Urinary bladder (tissue), 4 donors: ENCODE measurements at places on chromosomes 7 and 10. TPM values are rescaled to one million over a fixed set of nuclear protein-coding genes. Genes with fewer than 3 reads are reported as not detected.

NAMPT gene
- 120 TPM for total RNA-seq

SAMD9L gene
- 25.5 TPM for total RNA-seq

ADGRA1 gene
- total RNA-seq: not detected

WASL gene
- 56.3 TPM for total RNA-seq

ZNF12 gene
- 48.9 TPM for total RNA-seq

SEMA3C gene
- 570 TPM for total RNA-seq

GSTO2 gene
- total RNA-seq: 6.5 TPM

AKR1E2 gene
- total RNA-seq: 23.0 TPM

PHF14 gene
- 169 TPM for total RNA-seq

SPDYE3 gene
- not detected for total RNA-seq

TRPV5 gene
- 0.26 TPM for total RNA-seq

PIP gene
- total RNA-seq: not detected

ADAM12 gene
- 95.0 TPM for total RNA-seq

SLC29A4 gene
- 2.7 TPM for total RNA-seq

ANXA8 gene
- total RNA-seq: 7.7 TPM

OR6V1 gene
- total RNA-seq: not detected

TEX36 gene
- total RNA-seq: not detected

GRID1 gene
- total RNA-seq: 3.9 TPM

HOXA3 gene
- total RNA-seq: 9.0 TPM

TMEM196 gene
- total RNA-seq: 1.0 TPM

MEIG1 gene
- total RNA-seq: not detected

CLCN1 gene
- 0.16 TPM for total RNA-seq

AKR1C4 gene
- total RNA-seq: not detected

TRIM73 gene
- total RNA-seq: 3.8 TPM

COBL gene
- total RNA-seq: 3.3 TPM

ZNF503 gene
- total RNA-seq: 12.1 TPM

LOXL4 gene
- total RNA-seq: 8.8 TPM

FOXI2 gene
- total RNA-seq: not detected

ARHGAP12 gene
- 92.4 TPM for total RNA-seq

TLX1 gene
- not detected for total RNA-seq

EMX2 gene
- total RNA-seq: 0.95 TPM

ASB10 gene
- not detected for total RNA-seq

IL2RA gene
- total RNA-seq: 0.37 TPM

TDRD1 gene
- 0.53 TPM for total RNA-seq

GATA3 gene
- total RNA-seq: 10.6 TPM

CALY gene
- total RNA-seq: 0.79 TPM

LGI1 gene
- 11.2 TPM for total RNA-seq

ITPRID1 gene
- not detected for total RNA-seq

ELN gene
- 483 TPM for total RNA-seq

LBX1 gene
- total RNA-seq: not detected

ERVW-1 gene
- not detected for total RNA-seq

CTNNA3 gene
- 26.1 TPM for total RNA-seq

CASTOR2 gene
- 8.0 TPM for total RNA-seq

WNT2 gene
- total RNA-seq: 8.9 TPM

GRM3 gene
- total RNA-seq: 0.21 TPM

MLXIPL gene
- 0.37 TPM for total RNA-seq

COX19 gene
- total RNA-seq: 24.0 TPM

NUTM2E gene
- not detected for total RNA-seq
